ENCODE measurements at places on chromosomes 7 and 10.

GRCh38 chr10:72728462-72728861, 36.5 kb downstream of the MCU start:
- DNase-seq: no peak

GRCh38 chr7:2873686-2874551, 29.8 kb upstream of the GNA12 start:
- no peak for DNase-seq

- DNase-seq: no peak
These were observed 65.3 kb downstream of the ALOX5 start for GRCh38 chr10:45439365-45439764.

DNA sequence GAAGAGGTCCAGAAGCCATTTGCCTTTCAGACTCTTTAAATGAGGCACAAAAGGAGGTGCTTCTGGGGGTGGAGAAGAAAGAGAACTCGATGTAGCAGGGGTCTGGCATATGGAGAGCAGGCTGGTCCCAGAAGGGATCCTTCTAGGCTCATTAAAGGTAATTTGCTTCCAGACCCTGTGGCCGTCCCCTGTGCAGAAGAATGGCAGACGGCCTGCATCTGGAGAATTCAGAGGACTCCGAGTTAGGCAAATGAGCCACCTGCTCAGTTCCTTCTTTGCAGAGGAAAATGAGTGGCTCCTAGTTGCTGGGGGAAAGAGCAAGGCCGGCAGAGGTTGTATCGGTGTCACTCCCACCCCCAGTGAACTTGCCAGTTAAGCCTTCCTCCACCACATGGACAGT, 73.8 kb upstream of the FAM180A start:
- DNase-seq: no peak

- DNase-seq: no peak
These were observed 591.9 kb upstream of the MGMT start for GRCh38 chr10:128875030-128875744.

DNA sequence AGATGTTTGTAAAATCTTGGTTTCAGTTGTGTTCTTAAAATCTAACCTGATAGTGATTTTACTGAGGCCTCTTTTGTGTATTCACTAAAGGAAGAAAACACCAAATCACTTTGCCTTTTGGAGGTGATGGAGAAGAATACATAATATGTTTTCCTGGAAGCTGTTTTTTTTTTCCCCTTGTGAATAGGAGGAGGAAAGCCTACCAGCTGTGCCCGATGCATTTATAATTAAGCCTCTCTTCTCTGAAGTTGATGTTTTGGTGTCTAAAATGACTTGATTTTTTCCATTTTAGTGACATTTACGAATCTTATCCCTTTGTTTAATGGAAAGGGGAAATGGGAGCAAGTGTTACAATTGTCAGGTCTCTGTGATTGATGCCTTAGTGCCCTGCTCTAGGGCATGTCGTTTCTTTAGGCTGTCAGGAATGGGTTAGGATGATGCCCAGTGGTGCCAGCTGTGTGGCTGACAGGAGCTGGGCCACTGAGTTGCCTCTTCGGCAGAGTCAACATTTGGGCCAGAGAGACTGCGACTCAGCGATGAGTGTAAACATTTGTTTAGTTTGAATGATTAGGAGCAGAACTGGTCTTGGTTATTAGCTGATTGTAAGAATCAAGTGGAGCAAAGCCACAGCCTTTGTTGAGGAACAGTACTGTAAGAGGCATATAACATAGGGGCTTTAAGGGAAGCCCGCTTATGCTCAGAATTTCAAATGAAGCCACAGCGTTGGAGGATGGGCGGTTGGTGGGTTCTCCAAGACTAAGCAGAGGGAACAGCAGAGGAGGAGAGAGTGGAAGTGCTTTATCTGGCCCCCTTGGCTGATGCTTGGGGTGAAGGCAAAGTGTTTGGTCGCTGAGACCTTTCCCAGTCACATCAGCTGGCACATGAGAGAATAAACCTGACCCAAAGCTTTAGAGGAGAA, 81.6 kb downstream of the CDK14 start:
- no peak for DNase-seq

DNA sequence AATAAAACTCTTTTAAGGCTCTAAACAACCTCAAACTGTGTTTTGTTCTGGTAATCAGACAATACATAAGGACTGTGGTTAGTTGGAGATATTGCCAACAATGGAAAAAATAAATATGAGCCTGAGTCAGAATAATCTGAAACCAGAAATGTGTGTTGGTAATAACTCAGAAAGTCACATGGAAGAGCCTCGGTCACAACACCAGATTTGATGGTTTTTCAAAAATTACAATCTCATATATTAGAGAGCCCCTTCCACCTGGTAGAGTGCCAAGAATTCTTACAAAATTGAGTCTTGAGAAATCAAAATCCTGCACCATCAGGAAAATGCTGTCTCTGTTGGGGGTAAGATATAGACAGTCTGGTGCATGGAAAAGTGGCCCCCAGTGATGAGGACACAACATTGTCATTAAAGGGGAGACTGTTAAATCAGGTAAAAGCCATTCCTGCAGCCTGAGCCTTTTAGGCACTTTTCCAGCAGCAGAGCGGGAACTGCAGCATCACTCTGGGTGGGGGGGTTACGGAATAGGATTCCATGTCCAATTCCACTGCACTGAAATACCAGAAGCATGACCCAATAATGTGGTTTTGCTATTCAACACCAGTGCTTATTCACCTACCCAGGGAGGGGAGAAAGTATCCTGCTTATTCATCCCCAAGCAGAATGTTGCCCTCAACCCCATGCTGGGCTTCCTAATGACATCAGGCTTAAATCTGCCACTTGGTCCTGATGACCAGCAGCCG, 9.5 kb upstream of the ADAM12 start:
- DNase-seq: no peak

- DNase-seq: no peak
These were observed 258.4 kb upstream of the FZD1 start for GRCh38 chr7:91005841-91006240.

DNA sequence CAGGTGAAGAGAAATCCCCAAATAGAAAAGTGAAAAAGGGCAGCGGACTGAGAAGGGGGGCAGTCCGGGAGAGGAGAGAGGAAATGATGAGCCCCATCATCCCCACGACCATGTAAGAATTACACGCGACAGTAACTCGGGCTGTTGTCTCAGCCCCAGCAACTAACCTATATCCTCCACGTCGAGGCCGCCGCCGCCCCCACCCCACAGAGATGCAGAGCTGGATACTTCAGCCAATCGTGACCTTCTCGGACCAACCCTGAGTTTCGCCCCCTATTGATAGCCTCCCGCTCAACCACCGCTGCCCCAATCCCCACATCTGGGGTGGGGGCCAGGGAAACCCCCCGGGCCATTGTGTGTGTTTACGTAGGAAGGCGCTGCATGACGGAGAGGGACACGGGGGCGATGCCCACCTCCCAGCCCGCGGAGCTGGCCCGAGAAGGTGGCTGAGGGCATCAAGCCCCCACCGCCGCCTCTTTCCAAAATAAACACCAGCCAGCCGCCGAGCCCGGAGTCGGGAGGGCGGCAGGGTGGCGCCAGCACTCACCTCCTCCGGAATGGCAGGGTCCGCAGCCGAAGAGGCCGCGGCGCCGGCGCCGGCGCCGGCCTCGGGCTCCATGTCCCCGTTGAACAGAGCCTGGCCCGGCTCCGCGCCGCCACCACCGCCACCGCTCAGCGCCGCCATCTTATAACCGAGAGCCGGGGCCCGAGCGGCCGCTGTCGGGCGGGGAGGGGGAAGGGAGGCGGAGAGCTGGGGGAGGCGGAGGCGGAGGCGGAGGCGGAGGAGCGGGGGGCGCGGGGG, 509 bp downstream of the BRAF start:
- DNase-seq: no peak

DNA sequence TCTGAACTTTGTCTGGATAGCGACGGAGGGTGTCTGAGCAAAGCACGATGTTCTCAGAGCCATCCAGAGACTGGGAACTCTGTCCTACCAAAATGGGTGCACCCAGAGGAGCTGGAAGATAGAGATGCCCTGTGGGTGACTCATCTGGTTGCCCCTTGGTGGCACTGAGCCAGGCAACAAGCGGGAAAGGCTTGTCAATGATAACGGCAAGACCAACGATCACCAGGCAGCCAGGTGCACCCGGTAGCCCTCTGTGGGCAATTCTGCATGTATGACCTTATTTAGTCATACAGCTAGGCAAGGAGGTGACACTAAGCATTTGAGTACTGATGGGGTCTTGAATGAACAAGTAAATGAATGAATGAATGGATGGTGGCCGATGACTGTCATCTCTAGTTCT, 2.8 kb upstream of the ELN start:
- no peak for DNase-seq

GRCh38 chr7:155464183-155464582, 6.3 kb downstream of the EN2 start:
- no peak for DNase-seq

- DNase-seq: no peak
These were observed 9.3 kb upstream of the CAMK2B start for GRCh38 chr7:44334734-44335097.

DNA sequence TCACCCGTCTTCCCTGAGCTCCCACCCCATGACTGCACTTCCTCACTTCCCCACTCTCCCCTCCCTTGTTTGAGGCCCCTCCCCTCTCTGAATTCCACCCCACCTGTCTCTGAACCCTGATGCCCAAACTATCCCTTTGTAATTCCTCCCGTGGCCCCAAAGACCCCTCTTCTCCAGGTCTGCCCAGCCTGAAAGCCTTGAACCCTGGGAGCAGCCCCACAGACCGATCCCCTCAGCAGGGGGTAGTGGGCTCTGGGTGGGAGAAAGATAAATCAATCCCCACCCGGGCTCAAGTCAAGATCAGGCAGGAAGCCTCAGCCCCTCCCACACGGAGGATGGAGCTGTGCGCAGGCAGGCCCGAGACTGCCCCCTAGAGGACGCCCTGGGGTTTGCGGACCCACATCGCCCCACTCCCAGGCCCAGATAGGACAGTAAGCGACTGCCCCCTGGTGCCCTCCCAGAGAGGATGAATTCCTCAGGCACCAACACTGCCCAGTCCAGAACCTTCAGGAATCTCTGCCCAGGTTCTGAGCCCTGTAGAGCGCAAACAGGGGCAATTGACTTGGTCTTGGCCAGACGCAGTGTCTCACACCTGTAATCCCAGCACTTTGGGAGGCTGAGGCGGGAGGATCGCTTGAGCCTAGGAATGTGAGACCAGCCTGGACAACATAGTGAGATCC, 11.7 kb downstream of the HSPB1 start:
- DNase-seq: peak; percentile 83

- no peak for DNase-seq
These were observed 294.7 kb downstream of the PTPRN2 start for GRCh38 chr7:158292948-158293347.

DNA sequence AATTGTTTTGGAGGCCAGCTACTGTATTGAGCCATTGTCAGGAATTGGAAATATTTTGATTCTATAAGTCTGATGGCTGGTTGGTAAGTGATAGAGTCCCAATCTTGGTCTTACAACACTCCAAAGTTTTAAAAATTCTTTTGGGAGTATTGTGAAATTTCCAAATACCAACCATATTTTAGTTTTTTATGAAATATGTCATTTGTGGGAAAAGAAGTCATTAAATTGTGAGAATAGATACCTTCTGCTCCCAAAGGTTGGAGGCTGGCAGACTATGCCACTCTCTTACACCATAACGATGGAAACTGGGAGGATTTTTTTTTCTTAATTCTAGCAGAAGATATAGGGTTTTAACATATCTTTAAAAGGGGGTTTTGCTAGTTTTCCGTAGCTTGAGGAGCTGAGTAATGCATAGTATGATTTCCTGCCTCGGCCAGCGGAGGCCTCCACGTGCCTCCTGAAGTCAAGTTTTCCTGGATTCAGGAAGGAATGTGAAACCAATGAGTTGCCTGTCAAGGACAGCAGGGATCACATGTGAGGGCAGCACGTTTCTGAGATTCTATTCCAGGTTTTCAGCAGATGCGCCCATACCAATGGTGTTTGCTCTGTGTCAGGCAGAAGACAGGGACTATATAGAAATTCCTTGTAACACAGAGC, 92.2 kb upstream of the LAMB4 start:
- no peak for DNase-seq

GRCh38 chr7:148882841-148883265, 1.2 kb downstream of the EZH2 start:
- no peak for DNase-seq

DNA sequence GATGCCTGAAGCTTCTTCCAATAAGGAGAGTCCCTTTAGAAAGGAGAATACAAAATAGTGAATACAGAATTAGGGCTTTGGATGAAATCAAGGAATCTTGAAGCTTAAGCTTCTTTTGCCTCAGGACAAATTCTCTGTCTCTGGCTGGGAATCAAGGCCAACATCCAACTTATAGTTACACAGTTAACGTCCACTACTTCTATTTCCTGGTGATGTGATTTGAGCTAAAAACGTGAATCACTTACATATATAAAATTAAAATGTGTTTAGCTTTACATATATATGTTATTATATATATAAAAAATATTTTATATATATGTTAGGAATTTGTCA, 11.4 kb upstream of the INPP5F start:
- no peak for DNase-seq

- no peak for DNase-seq
These were observed 235.0 kb downstream of the PAXIP1 start for GRCh38 chr7:154767821-154768415.

DNA sequence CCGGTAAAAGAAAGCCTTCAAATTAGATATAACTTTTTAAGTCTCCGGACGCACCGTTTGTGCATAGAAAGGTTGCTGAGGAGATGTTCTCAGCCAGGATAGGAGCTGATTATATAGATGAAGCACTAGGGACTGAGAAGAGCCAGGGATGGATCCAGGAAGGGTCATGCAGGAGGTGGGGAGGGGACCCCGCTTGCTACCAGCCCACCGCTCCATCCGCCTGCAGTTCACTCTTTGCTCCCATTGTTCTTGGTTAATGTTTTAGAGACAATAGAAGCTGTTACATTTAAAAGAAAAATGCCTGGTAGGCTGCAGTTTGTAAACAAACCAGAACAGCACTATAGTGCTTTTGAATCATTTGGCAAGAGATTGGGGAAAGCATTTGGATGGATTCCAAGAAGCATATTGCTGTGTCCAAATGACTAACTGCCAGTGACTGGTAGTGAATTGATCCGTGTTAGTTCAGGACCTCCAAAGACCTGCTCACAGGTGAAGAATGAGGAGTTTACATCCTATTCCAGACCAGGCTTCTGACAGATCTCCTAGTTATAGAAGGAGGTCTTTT, 175.9 kb upstream of the TAC1 start:
- peak; percentile 20 for DNase-seq

DNA sequence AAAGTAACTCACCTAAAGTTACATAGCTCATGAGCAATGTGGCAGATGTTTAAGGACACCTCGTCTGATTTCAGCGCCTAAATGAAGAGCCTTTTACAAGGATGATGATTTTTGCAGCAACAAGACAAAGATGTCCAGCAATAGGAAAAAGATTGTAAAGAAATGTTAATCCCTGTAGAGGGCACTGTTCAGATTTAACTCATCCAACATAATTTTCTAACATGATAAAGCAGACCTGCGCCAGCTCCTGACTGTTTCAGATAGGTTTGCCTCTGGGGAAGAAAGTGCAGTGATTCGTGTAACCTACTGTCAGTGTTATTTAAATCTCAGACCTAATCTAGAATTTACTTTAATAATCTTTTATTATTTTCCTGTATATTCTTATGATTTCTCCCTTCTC, 595.2 kb downstream of the AUTS2 start:
- DNase-seq: no peak

- DNase-seq: no peak
These were observed 4.1 kb upstream of the CTBP2 start for GRCh38 chr10:125164421-125164820.
